NCI-H2081 treated with DMSO at 0.1 percent for 48 hours (cell line): ENCODE measurements at places on chromosomes 2 and 18.

DNA sequence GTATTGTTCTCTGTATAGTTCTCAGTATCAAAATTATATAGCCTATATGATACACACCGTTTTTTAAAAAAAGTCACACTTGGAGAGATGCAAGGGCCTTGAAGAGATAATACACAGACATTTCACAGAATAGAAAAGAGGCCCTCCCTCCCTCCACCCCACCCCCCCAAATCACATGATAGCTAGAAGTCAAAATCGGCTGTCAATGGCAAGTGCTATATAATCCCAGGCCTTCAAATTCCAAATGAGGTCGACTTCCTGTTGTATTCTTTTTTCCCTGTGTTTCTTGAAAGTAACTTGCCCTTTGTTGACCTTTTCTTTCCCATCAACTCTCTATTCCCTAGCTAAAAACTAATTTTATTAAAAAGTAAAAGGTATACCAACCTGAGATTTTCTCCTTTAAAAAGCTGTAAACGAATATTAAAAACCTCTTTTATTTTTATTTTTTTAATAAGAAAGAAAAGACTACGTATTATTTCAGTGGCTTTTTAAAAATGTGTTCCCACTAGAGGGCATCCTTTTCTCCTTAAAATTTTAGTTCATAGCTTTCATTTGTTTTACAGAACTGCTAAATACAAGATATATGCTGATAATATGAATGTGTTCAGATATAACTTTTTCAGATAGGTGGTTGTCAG, 46.6 kb downstream of the KCMF1 start:
- no peak for DNase-seq

GRCh38 chr2:11562476-11562875, 28.6 kb downstream of the GREB1 start:
- DNase-seq, result no peak

GRCh38 chr2:76089683-76090082, 379.0 kb upstream of the GCFC2 start:
- no peak for DNase-seq

- DNase-seq, result no peak
Measured at GRCh38 chr2:25552318-25552717, 121.1 kb downstream of the DTNB start.
